ENCODE measurements at places on chromosomes 16 and 17.

GRCh38 chr16:81814751-81815428 lies 35.8 kb downstream of the PLCG2 start:
- no peaks in the 10 kb centered on the region for H3K36me3 ChIP-seq
- no peaks in the 10 kb centered on the region for H3K4me1 ChIP-seq
- no peak for DNase-seq
- H3K27ac ChIP-seq: no peak overlapping the region

- no peak overlapping the region for H3K27ac ChIP-seq
- no peaks in the 10 kb centered on the region for H3K27me3 ChIP-seq
- DNase-seq: no peak
- H3K4me1 ChIP-seq: no peaks in the 10 kb centered on the region
Measured at GRCh38 chr17:54368906-54369305, 531.7 kb upstream of the TOM1L1 start.

- no peak for DNase-seq
- no peaks in the 10 kb centered on the region for H3K27me3 ChIP-seq
- H3K4me1 ChIP-seq: peaks cover 26% of the 10 kb centered on the region
Measured at GRCh38 chr16:27270349-27270748, 1.8 kb upstream of the NSMCE1 start.

- no peak for DNase-seq
- no peaks in the 10 kb centered on the region for H3K36me3 ChIP-seq
- no peaks in the 10 kb centered on the region for H3K27me3 ChIP-seq
- no peak overlapping the region for H3K4me3 ChIP-seq
- H3K4me1 ChIP-seq: no peaks in the 10 kb centered on the region
Measured at GRCh38 chr16:21260870-21261791, 17.0 kb downstream of the CRYM start.

GRCh38 chr16:74794668-74795067 lies 20.0 kb upstream of the FA2H start:
- H3K4me1 ChIP-seq: no peaks in the 10 kb centered on the region
- DNase-seq: no peak
- no peak overlapping the region for H3K27ac ChIP-seq
- no peak overlapping the region for H3K4me3 ChIP-seq
- no peaks in the 10 kb centered on the region for H3K27me3 ChIP-seq

- no peaks in the 10 kb centered on the region for H3K27me3 ChIP-seq
- H3K36me3 ChIP-seq: no peaks in the 10 kb centered on the region
- no peak for DNase-seq
- no peak overlapping the region for H3K4me3 ChIP-seq
Measured at GRCh38 chr17:64947152-64947551, 27.9 kb upstream of the LRRC37A3 start.

DNA sequence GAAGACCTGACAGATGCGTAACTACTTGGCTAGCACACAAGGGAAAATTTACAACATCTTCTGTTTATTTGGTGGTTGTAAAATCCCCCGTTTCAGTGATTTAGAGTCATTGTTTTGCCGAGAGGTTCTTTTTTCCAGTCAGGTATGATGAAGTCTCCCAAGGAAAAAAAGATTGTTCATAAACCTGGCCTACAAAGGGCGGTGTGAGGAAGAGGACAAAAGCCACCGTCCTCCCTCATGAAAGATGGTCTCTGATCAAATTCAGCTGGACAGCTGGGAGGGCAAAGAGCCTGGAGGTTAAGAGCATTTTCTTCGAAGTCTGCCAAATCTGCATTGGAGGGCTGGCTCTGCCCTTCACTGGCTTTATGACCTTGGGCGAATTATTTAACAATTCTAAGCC lies 419.9 kb downstream of the HAPSTR1 start:
- H3K4me3 ChIP-seq: no peak overlapping the region
- DNase-seq: no peak
- H3K27ac ChIP-seq: no peak overlapping the region

- DNase-seq: no peak
- peaks cover 18% of the 10 kb centered on the region for H3K4me1 ChIP-seq
- no peak overlapping the region for H3K27ac ChIP-seq
- no peak overlapping the region for H3K4me3 ChIP-seq
Measured at GRCh38 chr17:75454193-75454592, 2.2 kb upstream of the TMEM94 start.

- H3K27me3 ChIP-seq: no peaks in the 10 kb centered on the region
- peaks cover 4% of the 10 kb centered on the region for H3K4me1 ChIP-seq
- DNase-seq: no peak
Measured at GRCh38 chr17:73705594-73705993, 61.3 kb upstream of the SDK2 start.

DNA sequence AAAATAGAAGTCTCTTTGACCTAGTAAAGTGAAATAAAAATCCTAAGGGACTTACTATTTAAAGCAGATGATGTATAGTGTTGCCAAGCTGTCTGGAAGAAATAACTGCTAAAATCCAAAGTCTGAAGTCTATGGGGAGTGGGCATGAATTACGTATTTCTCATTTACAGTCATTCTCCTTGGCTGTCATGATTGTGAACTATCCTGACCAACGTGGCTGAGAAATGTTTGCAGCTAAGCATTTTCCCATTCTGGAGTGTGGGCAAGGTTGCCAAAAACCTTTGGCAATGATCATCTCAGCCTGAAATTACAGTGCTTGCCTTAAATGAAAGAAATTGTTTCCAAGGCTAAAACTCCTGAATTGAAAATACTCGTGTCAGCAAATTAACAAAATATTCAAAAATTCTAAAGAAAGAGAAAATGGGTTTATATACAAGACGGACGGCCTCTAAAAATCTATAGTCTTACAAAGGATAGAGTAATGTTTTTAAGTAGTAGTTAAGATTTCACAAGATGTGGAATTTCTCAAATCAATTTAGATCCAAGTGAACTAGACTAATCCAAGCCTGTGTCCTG lies 77.0 kb downstream of the CACNG1 start:
- no peak for DNase-seq
- H3K27ac ChIP-seq: no peak overlapping the region
- H3K4me1 ChIP-seq: no peaks in the 10 kb centered on the region
- no peak overlapping the region for H3K4me3 ChIP-seq
- peaks cover 24% of the 10 kb centered on the region for H3K36me3 ChIP-seq
- no peaks in the 10 kb centered on the region for H3K27me3 ChIP-seq

DNA sequence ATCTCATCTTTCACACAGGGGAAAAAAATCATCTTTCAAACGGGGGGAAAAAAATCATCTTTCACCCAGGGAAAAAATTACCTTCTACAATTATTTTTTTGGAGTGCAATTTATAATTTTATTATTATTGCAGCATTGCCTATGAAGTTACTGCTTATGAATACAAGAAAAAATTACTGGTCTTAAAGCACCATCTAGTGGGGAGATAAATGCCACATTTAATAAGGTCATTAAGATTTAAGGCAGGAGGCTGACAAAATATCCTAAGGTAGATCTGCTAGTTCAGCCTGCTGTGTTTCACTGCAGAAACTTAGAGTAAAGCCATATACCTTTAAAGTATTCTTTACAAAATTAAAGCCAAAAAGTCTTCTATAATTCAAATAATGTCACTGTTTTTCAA lies 13.7 kb downstream of the SHCBP1 start:
- peaks cover 10% of the 10 kb centered on the region for H3K4me1 ChIP-seq
- H3K36me3 ChIP-seq: no peaks in the 10 kb centered on the region
- H3K27ac ChIP-seq: no peak overlapping the region
- peak; percentile 27 for DNase-seq
- no peak overlapping the region for H3K4me3 ChIP-seq
